AG09309 (cell line): ENCODE measurements at places on chromosomes 7 and 10.

DNA sequence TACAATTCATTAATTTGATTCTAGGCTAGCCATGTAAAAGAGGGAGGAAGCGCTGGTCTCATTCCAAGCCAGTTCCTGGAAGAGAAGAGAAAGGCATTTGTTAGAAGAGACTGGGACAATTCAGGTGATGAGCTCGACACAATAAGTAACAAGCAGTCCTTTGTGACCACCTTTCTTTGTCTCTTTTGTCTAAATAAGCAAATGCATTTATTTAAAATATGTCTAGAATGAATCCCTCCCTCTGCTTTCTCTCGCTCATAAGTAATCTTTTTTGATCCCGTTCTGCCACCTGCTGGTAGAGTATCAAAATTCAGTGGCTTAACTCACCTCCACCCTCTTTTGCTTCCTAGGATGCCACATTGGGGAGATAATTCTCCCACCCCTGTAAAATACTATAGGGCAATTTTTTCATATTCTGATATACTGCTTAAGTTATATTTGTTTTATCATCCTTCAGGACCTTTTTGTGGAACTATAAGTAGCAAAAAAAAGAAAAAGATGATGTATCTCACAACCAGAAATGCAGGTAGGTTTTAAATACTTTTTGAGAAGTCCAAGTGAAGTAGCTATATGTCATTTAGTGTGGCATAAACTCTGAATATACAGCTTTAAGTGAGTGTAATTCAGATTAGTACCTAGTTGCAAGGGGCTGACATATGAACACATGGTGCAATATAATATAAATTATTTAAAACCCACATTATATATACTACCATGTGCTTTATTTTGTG, 91.5 kb downstream of the GSDME start:
- no peak for DNase-seq

- no peak for DNase-seq
These were observed 20.2 kb upstream of the FOXK1 start for GRCh38 chr7:4661871-4662270.

- no peak for DNase-seq
These were observed 16.2 kb upstream of the ZFAND2A start for GRCh38 chr7:1175967-1176851.

GRCh38 chr7:102390697-102391484, 5.3 kb upstream of the PRKRIP1 start:
- no peak for DNase-seq

GRCh38 chr7:43647673-43648472, 65.0 kb downstream of the STK17A start:
- DNase-seq, result peak; percentile 99

GRCh38 chr7:154433632-154434598, 381.7 kb downstream of the DPP6 start:
- no peak for DNase-seq

DNA sequence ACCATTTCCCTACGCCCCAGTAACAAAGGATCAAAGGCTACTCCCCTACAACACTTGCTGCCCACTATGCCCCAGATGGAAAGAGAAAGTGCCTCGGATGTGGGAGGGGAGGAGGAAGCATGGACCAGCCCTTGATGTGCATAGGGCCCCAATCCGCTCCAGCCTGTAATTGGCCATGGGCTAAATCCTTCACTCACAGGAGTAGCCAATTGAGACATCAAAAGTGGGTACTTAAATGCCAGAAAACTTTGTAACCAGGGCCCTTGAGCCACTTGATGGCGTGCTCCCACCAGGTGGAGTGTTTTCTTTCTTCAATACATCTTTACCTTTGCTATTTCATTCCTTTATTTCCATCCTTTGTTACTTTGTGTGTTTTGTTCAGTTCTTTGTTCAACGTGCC, 500.5 kb upstream of the LRRN3 start:
- no peak for DNase-seq

DNA sequence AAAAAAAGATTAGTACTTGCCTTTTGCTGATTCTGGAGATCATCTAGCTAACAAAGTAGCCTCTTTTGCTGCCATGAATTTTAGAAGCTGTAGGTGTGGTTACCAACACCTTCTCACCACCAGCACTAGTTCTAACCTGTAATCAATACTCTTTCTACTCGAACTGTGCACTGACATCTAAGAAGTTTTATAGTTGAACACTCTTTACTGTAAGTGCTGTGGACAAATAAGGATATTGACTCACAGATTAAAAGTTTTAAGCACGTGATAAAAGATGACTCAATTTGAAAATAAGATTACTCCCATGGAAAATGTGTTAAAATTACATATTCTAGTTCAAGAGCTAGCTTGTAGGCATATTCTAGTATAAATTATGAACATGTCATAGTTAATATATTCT, 89.9 kb downstream of the REEP3 start:
- DNase-seq, result no peak

DNA sequence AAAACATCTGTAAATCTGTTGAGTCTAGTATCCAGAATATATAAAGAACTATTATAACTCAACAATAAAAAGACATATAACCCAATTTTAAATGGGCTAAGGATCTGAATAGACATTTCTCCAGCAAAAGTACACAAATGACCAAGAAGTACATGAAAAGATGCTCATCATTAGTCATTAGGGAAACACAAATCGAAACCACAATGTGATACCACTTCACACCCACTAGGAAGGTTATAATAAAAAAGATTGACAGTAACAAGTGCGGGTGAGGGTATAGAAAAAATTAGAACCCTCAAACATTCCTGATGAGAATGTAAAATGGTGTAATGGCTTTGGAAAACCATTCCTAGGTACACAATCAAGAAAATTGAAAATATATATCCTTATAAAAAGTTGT, 4.1 kb downstream of the XPNPEP1 start:
- no peak for DNase-seq

DNA sequence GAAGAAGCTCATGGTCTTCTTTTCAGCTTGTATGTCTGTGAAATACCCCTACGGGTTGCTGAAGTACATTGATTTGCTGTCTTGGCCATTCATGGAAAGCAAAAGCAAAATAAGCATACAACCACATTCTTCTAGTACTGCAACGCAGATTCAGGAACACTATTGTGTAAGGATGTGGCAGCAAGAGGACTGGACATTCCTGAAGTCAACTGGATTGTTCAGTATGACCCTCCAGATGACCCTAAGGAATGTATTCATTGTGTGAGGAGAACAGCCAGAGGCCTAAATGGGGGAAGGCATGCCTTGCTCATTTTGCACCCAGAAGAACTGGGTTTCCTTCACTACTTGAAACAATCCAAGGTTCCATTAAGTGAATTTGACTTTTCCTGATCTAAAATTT, 133.4 kb upstream of the ANKRD1 start:
- DNase-seq, result no peak

- no peak for DNase-seq
These were observed 70.8 kb downstream of the CHN2 start for GRCh38 chr7:29265208-29265923.

- DNase-seq, result no peak
These were observed 146.3 kb upstream of the SP8 start for GRCh38 chr7:20932785-20933527.

DNA sequence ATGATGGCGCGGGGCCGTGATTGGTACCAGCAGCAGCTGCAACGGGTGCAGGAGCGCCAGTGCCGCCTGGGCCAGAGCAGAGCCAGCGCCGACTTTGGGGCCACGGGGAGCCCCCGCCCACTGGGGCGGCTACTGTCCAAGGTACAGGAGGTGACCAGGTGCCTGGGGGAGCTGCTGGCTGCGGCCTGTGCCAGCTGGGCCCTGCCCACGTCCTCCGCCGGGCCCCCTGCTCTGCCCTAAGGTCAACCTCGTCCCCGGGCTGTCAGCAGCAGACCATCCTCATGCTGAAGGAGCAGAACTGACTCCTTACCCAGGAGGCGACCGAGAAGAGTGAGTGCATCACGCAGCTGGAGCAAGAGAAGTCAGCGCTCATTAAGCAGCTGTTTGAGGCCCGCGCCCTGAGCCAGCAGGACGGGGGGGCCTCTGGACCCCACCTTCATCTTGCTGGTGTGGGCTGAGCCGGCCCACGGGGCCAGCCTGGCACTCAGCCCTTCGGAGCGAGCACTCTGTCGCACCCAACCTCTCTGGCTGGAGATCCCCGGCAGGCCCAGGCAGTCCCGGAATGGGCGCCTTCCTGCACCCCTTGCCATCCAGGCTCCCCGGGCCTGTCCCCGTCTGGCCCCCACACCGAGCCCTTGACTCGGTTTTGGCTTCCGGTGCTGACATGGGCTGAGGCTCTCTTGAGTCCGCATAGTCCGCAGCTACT, 24.6 kb upstream of the ZNF716 start:
- DNase-seq, result no peak

- no peak for DNase-seq
These were observed 799.9 kb downstream of the TNS3 start for GRCh38 chr7:46781901-46782439.

- DNase-seq, result no peak
These were observed 132.5 kb downstream of the LSM5 start for GRCh38 chr7:32357535-32358277.

GRCh38 chr10:43728425-43728824, 79.7 kb upstream of the ZNF32 start:
- no peak for DNase-seq

- DNase-seq, result no peak
These were observed 35.7 kb downstream of the P4HA1 start for GRCh38 chr10:73060738-73061635.

GRCh38 chr10:88651101-88651551, 13.1 kb upstream of the LIPF start:
- peak; percentile 58 for DNase-seq

GRCh38 chr7:104230606-104231005, 22.8 kb upstream of the ORC5 start:
- DNase-seq, result no peak

GRCh38 chr7:120334475-120334874, 61.5 kb downstream of the KCND2 start:
- no peak for DNase-seq

- DNase-seq, result no peak
These were observed at the start of gene ALOX5 for GRCh38 chr10:45373576-45374349. ALOX5 (plus strand) TSS chr10:45374216; CDS start chr10:45374280, 64 bp downstream.

DNA sequence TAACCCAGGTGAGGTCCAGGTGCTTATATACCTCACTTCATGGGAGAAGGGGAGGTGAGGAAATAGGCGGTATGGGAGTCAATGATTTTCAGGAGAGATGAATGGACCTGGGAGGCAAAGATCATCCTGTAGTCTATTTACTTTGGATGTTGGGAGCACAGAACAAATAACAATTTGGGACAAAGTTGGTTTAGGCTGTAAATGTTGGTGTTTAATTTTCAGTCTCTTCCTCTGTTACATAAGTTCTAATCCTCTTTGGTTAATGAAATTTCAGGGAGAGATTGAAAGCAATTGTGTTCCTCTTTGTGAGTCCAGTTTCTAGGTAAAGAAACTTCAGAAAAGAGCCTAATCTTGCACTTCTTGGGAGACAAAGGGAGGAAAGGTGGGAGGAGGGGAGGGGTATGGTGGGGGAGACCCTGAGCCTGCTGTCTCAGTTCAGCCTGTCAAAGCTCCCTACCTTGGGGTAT, 46.9 kb downstream of the AKR1C4 start:
- DNase-seq, result no peak
